ENCODE measurements at places on chromosomes 2 and 18.

GRCh38 chr18:49976795-49977560, 163.6 kb upstream of the ACAA2 start:
- DNase-seq, result no peak

- DNase-seq, result no peak
These were observed 8.9 kb downstream of the ADAM23 start for GRCh38 chr2:206452242-206452641.

DNA sequence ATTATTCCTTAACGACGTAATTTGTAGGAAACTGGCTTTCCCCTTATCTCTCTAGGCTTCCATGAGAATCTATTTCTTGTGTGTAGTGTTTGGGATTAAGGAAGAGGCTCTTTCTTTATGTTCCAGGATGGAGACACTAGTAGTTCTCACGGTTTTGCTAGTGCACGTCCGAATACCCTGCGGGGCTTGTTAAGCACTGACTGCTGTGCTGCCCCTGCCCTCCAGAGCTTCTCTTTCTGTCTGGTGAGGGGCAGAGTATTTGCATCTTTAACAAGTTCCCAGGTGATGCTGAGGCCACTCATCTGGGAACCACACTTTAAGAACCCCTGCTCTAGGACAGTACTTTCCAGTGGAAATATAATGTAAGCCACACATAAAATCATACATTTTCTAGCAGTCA, 76.4 kb downstream of the SPATS2L start:
- DNase-seq, result no peak

GRCh38 chr2:42256505-42256904, 87.4 kb downstream of the EML4 start:
- no peak for DNase-seq

DNA sequence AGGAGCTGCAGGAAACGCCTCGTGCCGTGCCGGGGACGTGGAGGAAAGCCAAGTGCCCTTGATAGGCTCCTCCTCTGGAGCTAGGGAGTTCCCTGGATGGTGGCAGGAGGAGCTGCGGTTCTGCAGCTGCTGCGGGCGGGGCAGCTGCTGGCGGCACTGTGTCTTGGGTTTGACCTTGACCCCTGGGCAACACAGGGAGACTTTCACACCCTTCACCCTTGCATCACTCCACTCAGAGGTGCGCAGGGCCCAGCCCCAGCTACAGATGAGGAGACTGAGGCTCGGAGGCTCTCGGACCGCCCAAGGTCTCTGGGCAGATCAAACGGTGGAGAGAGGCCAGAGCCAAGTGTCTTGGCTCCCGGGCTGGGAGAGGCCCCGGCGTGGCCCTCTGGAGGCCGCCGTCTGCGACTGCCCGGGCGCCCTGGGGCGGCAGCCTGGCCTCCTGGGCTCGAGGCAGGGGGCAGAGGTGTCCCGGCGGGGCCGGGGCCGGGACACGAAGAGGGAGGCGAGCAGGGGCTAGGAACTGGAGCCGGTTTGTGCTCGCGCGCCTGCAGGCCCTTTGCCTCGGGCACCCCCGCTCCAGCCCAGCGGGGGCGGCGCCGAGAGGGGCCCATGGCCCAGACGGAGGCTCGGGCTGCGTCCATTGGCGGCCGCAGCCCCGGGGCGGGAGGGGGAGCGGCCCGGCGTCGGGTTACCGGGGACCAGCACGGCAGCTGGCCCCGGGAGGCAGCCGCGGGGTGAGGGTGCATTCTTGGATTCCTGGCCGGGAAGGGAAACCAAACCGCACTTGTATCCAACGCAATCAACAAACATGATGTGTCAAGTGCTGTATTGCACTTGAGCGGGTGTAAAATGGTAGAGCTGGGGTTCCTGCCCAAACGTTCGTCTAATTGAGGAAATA, 129.6 kb upstream of the SLC1A4 start:
- no peak for DNase-seq

Data from iPS DF 19.7 (cell line).